Dermis lymphatic vessel endothelial cell (primary cell): ENCODE measurements at places on chromosomes 12 and 14. TPM values are rescaled to one million over a fixed set of nuclear protein-coding genes. Genes with fewer than 3 reads are reported as not detected.

The SLC7A7 gene
- total RNA-seq, result 4.1 and 5.3 TPM in 2 replicates

The CD163 gene
- total RNA-seq, result not detected in 2 replicates

The P2RX2 gene
- total RNA-seq, result not detected in 2 replicates

The MMP19 gene
- total RNA-seq, result 0.09 and 0.43 TPM in 2 replicates

The KLHL33 gene
- total RNA-seq, result 0.09 and 0.11 TPM in 2 replicates

The CMKLR1 gene
- 0.09 and 0.43 TPM in 2 replicates for total RNA-seq
